T-helper 17 cell (primary cell): ENCODE measurements at places on chromosomes 12 and 14. TPM values are rescaled to one million over a fixed set of nuclear protein-coding genes. Genes with fewer than 3 reads are reported as not detected.
A peak's percentile ranks its signal among the peaks of the same experiment; 100 is the strongest.

CLEC6A gene
- total RNA-seq, result not detected

SLC48A1 gene
- total RNA-seq, result 6.9 TPM

SPIC gene
- not detected for total RNA-seq

VRTN gene
- not detected for total RNA-seq

VRK1 gene
- 25.3 TPM for total RNA-seq

- no peak for DNase-seq
Observed at GRCh38 chr14:23025151-23025814, 9.4 kb downstream of the PSMB5 start.

DNA sequence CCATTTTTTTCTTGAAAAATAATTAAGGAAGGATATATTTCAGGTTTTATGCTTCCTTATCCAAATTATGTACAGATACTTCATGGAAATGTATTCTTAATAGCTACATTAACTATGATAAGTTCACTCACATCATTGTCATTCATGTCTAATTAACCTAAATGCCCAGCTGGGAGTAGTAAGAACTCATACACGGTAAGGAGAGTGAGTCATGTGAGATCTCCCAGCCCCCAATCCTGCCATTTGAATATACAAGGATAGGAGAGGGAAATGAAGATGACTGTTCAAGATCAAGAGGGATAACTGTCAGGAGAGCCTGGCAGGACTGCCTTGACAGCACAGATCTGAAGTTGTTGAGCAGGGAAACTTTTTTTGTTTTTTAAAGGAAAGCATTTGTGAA, 343.4 kb upstream of the USP15 start:
- no peak for DNase-seq

GRCh38 chr12:9749640-9750039, 11.1 kb downstream of the CD69 start:
- no peak for DNase-seq

DNA sequence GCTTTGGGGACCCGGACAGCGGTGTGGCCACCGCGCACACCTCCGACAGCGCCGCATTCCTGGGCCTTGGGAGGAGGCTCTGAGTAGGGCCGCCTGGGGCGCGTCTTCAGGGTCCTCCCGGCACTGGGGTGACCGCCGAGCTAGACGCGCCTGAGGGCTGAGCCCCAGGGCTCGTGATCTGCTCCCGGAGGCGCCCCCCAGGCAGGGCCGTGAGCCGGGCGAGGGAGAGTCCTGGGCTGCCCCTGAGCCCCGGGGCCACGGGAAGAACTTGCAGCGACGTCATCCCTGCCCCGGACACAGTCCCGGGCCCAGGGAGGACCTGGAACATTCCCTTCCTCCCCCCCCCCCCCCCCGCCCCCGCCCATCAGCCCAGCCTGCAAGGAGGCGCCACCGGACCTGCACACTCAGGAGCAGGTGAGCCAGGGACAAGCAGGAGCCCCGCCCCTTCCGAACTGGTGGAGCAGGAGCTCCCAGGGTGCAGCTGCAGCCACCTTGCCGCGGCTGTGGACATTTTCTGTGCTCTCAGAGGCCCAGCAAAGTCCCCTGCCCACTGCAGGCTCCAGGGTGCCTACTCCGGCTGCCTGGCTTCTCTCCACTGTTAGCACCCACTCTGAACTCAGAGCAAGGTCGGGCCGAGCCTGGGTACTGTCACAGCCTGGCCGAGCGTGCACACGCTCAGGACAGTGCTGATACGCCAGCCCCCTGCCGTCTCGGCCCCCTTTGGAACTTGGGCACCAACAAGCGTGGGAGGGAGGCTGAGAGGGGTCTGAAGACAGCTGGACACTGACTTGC, 50.7 kb downstream of the A2M start:
- DNase-seq, result no peak

DNA sequence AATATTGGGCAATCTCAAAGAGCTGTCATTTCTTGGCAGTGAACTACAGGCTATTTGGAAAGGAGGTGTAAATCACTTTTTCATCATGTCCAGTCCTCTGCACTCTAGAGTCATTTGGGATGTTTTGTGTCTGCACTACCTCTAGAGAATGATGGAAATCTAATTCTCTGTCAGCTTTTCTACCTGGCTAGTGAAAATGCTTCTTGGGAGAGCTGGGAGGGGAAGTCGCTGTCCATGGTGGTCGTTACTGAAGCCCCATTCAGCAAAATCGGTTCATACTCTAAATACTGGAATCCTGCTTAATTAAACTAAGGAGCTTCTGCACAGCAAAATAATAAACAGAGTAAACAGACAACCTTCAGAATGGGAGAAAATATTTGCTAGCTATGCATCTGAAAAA, 251.8 kb downstream of the APAF1 start:
- no peak for DNase-seq

- no peak for DNase-seq
Observed at GRCh38 chr14:57038689-57039088, 228.4 kb upstream of the OTX2 start.

GRCh38 chr14:103802356-103802755, 45.0 kb downstream of the PPP1R13B start:
- DNase-seq, result no peak

- no peak for DNase-seq
Observed at GRCh38 chr12:111152561-111152960, 216.3 kb downstream of the PHETA1 start.

DNA sequence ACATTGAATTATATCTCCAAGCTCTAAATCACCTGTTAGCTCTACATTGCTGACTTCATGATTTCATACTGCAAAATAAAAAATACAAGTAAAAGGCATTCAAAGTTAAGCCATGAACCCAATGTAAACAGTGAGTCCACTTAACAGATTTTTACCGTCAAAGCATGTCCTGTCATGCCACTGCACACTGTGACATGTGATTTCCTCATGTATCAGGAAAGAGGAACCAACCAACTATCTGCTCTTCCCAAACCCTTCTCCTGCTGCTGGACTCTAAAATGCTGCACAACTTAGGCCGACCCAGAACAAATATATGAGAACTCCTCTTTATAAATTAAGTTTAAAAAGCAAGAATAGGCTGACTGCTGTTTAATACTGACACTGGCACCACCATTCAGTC, 37.5 kb downstream of the TM7SF3 start:
- no peak for DNase-seq

DNA sequence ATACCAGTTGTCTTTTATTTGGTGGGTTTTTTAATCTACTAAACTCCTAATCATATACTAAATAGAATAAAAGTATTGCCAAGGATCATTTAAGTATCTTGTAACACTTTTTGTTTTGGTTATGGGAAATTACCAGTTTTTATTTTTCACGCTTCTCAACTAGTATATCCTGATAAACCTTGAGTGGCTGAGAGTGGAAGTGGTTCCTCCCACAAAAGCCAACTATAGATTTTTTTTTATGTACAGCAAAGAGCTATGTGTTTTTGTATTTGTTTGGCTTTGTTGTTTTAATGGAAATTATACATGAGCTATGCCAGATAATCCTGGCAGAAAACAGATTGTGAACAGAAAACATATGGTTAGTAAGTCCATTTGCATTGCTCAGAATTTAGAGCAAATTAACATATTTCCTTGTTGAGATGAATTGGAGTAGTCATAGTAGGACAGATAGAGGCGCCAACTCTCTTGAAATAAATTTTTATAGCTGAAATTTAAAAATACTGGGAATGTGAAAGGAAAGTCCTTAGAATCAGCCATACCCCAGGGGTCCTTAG, 60.9 kb upstream of the PSMA6 start:
- DNase-seq, result no peak

GRCh38 chr14:99593971-99594841, 9.8 kb downstream of the CCDC85C start:
- DNase-seq, result no peak

DNA sequence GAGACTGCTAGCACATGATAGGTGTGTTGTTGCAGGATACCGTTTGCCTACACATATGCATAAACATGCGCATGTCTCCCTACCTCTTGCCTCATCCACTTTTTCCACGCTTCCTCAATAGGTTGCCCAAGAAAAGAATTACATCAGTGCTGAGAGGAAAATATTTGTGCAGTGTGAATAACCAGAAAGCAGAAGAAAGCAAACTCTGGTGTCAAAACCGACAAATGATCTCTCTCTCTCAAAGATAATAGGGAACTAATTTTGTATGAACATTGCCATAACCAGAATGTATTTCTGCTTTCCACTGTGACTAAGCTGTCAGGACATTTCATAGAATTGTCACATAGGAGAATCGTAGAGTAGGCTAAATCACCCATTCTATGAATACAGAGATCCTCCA, 1.3 kb downstream of the CLEC7A start:
- DNase-seq, result no peak

GRCh38 chr14:99043756-99044155, 228.2 kb downstream of the BCL11B start:
- DNase-seq, result no peak

GRCh38 chr14:24700511-24700910, 66.5 kb upstream of the GZMB start:
- no peak for DNase-seq

GRCh38 chr14:52033101-52033642, 35.7 kb downstream of the NID2 start:
- no peak for DNase-seq

DNA sequence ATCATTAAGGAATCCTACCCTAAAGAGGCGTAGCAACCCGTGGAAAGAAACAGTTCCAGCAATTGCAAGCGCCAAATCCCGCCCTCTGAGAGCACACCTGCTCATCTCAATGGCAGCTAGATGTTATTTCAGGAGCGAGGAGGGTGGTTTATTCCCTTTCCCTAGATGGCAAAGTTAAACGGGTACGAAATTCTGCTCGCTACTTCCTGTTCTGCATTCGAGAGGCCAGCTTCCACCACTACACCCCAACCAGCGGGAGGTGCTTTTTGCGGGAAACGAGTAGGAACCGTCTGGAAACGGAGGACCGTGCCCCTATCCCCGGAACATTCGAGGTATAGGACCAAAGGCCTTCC, 536 bp downstream of the VPS29 start:
- no peak for DNase-seq

DNA sequence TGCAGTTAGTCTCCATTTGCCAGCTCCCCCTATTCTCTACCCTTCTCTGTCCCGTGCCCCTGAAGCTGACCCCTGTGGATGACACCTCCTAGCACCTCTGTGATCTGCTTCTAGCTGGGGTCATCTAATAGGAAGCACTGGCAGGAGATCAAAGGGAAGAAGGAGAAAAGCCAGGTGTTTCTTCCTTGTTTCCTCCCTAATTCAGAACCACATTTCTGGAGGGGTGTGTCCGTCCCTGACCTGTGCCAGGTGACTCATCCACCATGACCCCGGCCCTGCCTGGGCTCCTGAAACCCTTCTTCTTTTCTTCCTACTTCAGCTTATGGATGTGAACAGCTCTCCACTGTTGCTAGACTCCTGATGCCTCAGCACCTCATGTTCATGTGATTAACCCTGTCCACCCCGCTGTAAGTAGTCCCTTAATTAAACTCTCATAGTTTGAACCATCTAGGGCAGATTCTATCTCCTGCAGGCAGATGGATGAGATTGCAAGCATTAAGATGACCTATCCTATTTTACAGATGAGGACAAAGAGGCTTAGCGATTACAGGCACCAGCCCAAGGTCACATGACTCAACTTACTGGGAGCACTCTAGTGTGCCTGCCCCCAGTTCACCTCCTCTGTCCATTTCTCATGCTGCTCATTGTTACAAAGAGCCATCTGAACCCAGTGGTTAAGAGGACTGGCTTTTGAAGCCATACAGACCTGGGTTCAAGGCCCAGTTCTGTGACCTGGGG, 770.5 kb downstream of the MED13L start:
- DNase-seq, result no peak

DNA sequence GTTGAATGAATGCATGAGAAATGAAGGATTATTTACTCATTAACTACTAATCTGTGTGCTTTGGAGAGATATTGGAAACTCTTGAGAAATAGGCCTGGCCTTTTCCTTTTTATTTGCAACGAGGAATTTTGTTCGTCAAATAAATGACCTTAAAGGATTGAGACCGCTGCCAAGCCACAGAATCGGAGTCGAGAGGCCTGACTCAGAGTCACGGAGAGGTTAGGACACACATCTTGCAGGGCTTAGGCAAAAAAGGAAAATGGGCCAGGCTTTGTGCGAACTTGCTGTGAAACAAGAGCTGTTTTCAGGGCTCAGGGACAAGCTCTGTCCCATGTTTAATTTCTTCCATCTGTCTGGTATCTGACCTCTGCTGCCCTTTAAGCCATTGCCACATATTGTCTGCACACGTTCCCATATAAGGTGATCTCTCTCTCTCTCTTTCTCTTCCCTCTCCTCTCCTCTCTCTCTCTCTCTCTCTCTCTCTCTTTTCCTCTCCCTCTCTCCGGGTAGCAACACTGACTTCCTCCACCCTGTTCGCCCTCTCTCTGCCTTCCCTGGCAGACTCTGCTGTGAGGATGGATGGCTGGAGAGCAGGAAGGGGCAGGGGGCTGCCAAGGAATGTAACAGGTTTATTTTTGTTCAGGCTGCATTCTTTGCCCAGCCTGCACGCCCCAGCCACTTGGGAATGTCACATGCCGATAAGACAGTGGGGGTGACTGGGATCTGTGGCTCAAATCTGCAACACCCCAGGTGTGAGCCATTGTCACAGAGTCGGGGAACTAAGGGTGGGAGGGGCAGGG, 14.9 kb upstream of the IFT81 start:
- no peak for DNase-seq

GRCh38 chr12:25771041-25771440, 187.4 kb upstream of the RASSF8 start:
- DNase-seq, result no peak

DNA sequence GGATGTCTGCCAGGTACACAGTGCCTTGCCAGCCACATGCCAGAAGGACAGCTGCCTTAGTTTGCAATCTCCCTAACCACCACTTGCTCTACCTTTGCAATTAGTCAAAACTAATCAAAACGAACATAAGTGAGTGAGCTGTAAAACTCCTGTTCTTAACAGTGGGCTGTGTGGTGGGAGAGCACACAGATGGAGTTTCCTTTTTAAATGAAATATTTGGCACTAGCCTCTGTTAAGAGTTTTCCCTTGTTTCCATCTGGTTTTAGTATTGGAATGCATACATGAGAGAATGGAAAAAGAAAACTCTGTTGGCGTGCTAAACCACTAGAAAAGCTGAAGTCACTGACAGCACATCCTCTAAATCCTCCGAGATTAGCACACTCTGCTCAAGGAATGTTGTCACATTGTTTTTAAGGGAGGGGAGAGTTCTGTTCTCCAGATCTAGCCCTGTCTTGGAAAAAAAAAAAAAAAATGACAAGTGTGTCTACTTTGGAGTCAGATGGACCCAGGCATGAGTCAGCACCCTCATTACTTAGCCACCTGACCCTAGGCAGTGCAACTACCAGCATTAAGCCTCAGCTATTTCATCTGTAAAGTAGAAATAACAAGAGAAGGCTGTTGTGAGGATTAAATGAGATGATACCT, 83.9 kb downstream of the STXBP6 start:
- DNase-seq, result no peak

- peak; percentile 65 for DNase-seq
Observed at GRCh38 chr12:53508534-53509170, 1.4 kb upstream of the NPFF start.

DNA sequence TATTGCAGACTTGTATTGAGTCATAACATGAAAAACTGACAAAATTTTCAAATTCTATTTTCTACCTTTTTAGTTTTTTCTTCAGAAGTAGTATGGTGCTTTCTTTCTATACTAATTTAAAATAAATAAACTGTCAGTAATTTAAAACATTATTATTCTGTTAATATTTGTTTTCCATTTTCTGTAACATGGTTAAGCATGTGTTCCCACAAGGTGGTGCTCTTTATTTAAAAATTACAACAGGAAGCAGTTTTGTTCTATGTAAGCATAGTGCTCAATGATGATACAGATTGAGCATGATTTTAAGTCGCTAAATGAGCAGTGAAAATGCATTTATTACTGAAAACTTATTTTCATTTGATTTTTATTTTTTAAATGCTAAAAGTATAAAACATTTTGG, 114.6 kb downstream of the PPFIA2 start:
- DNase-seq, result no peak
